ENCODE measurements at places on chromosomes 3 and 15.

DNA sequence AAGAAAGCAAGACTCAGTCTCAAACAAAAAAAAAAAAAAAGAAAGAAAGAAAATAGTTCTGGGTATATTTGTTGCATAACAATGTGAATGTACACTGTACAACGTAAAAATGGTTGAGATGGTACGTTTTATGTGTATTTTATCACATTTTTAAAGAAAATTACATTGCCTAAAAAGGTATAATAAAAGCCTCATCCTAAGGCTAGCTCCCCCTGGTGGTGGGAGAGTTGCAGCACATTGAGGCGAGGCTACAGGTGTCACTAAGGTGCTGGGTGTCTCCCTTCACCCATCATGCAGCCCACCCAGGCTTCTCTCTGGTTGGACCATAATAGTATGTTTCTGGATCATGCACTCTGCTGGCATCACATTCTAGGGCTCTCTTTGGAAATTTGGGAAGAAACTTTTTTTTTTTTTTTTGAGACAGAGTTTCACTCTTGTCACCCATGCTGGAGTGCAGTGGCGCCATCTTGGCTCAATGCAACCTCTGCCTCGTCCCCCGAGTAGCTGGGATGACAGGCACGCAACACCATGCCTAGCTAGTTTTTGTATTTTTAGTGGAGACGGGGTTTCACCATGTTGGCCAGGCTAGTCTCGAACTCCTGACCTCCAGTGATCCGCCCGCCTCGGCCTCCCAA lies 12.4 kb upstream of the RAB11A start:
- DNase-seq = peak; percentile 42

DNA sequence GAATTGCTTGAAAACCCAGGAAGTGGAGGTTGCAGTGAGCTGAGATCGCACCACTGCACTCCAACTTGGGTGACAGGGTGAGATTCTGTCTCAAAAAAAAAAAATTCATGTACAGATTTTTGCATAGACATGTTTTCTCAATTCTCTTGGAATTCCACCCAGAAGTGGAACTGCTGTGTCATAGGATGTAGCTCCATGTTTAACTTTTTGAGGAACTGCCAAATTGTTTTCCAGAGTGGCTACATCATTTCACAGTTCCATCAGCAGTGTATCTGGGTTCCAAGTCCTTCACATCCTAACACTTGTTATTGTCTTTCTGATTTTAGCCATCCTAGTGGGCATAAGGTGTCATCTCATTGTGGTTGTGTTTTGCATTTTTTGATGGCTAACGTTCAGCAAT lies 9.9 kb downstream of the CAPN7 start:
- no peak for DNase-seq

GRCh38 chr3:73298243-73299183 lies 237.1 kb downstream of the EBLN2 start:
- DNase-seq = no peak

DNA sequence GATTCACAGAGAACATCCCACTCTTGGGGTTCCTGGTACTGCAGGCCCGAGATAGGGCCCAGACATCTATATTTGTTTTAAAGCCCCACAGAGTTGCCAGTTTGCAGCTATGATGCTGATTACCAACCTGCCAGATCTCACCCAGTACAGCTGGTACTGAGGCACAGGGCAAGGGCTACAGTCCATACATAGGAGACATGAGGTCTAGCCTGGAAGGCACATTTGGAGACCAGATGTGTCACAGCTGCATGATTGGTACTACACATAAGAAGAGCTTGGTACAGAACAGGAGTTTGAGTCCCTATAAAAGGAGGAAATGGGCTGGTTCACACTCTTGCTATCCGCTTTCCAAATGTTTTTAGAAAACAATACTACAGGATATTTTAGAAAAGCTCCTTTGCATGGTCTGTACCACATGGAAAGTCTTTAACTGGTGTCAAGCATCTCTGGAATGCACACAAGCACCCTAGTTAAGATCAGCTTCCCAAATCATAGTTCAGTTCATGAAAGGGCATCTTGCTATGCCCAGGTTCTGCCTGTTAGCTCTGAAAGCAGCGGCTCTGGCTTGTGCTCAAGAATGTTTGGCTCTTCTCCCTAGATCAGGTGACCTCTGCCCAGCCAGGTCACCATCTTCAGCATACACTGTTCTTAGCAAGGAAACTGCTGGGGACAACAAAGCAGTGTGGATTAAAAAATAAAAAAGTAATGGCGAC lies 20.6 kb downstream of the MTMR14 start:
- peak; percentile 42 for DNase-seq

- no peak for DNase-seq
Measured at GRCh38 chr3:66836363-66837152, 161.5 kb upstream of the KBTBD8 start.
